RWPE2 (cell line): ENCODE measurements at places on chromosomes 16 and 17.

- H3K27me3 ChIP-seq = no peaks in the 10 kb centered on the region
- no peak for DNase-seq
- H3K4me3 ChIP-seq = no peak overlapping the region
- H3K4me1 ChIP-seq = peaks cover 3% of the 10 kb centered on the region
- no peak overlapping the region for H3K27ac ChIP-seq
Measured at GRCh38 chr16:17370223-17370707, 100.5 kb downstream of the XYLT1 start.

GRCh38 chr17:28950017-28950751 is 1.1 kb downstream of the PHF12 start:
- H3K4me1 ChIP-seq = peaks cover 29% of the 10 kb centered on the region
- peak overlapping the region; percentile 47 for H3K4me3 ChIP-seq
- peaks cover 23% of the 10 kb centered on the region for H3K36me3 ChIP-seq
- DNase-seq = no peak
- H3K27me3 ChIP-seq = no peaks in the 10 kb centered on the region

- no peaks in the 10 kb centered on the region for H3K27me3 ChIP-seq
- no peak overlapping the region for H3K4me3 ChIP-seq
- no peak for DNase-seq
- no peak overlapping the region for H3K27ac ChIP-seq
Measured at GRCh38 chr16:2005646-2006045, 4.0 kb downstream of the ZNF598 start.

DNA sequence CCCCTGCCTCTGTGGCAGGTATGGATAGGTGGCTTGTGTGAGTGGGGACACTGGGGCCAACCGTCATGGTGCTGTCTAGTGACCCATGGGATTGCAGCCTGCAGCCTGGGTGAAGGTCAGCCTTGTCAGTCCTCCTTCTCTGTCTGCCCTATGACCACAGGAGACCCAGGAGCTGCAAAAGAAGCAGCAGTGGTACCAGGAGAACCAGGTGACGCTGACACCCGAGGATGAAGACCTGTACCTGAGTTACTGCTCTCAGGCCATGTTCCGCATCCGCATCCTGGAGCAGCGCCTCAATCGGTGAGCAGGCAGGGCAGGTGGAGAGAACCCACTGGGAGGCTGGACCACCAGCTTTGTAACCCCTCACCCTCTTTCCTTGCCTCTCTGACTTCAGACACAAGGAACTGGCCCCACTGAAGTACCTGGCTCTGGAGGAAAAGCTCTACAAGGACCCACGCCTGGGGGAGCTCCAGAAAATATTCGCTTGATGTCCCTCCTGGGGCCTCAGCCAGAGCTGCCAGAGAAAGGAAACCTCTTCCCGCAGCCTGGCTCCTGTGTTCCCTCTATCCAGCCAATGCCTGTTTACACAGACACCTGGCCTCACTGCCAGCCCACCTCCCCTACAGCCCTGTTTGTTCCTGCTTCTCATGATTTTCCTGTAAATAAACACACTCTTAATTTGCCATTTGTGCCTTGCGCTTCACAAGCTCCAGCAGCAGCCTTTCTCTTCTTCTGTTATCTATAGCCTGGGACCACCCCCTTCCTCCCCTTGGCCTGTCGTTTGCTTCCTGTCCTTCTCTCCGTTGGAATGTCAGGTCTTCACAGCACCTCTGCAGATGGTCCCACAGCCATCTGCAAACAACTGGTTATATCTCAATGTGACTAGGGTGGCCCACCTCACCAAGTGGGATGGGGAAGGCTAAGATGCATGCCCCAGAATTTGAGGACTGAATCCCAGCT is 4.5 kb upstream of the KATNB1 start:
- no peaks in the 10 kb centered on the region for H3K27me3 ChIP-seq
- H3K4me1 ChIP-seq = no peaks in the 10 kb centered on the region
- H3K27ac ChIP-seq = no peak overlapping the region
- no peak overlapping the region for H3K4me3 ChIP-seq
- H3K36me3 ChIP-seq = no peaks in the 10 kb centered on the region

- H3K27me3 ChIP-seq = no peaks in the 10 kb centered on the region
- H3K27ac ChIP-seq = no peak overlapping the region
- DNase-seq = no peak
- peaks cover 4% of the 10 kb centered on the region for H3K4me1 ChIP-seq
Measured at GRCh38 chr16:66002601-66003000, 363.9 kb upstream of the CDH5 start.

DNA sequence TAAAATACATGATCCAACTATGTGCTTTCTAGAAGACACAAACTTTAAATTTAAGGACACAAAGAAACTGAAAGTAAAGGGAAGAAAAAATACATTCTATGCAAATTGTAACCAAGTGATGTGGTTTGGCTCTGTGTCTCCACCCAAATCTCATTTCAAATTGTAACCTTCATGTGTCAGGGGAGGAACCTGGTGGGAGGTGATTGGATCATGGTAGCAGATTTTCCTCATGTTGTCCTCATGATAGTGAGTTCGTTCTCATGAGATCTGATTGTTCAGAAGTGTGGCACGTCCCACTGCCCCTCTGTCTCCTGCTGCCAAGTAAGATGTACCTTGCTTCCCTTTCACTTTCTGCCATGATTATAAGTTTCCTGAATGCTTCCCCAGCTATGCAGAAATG is 15.0 kb downstream of the OR1A1 start:
- no peak overlapping the region for H3K4me3 ChIP-seq
- H3K4me1 ChIP-seq = no peaks in the 10 kb centered on the region
- peaks cover 2% of the 10 kb centered on the region for H3K27me3 ChIP-seq
- no peak overlapping the region for H3K27ac ChIP-seq

DNA sequence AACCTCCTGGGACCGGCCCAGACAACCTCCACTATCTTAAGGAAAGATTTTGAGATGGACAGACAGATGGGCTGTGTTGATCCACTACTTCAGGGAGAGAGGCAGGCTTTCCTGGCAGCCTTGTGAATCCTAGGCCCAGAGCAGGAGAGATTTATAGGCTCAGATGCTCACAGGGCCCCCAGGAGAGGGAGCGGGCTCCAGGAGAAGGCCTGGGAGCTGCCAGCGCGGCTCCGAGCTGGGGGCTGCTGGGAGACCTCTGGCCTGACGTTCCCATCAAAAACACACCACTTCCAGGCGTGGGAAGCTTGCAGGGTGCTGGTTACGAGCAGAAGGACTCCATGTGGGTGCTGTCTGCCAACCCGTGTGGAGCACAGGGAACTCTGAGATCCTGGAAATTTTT is 53.2 kb downstream of the MYH11 start:
- no peaks in the 10 kb centered on the region for H3K36me3 ChIP-seq
- no peak overlapping the region for H3K4me3 ChIP-seq
- no peaks in the 10 kb centered on the region for H3K4me1 ChIP-seq
- DNase-seq = no peak
- no peak overlapping the region for H3K27ac ChIP-seq

- no peak for DNase-seq
- no peaks in the 10 kb centered on the region for H3K36me3 ChIP-seq
- H3K4me3 ChIP-seq = no peak overlapping the region
- no peak overlapping the region for H3K27ac ChIP-seq
- peaks cover 5% of the 10 kb centered on the region for H3K27me3 ChIP-seq
Measured at GRCh38 chr17:72206376-72206775, 85.6 kb downstream of the SOX9 start.

DNA sequence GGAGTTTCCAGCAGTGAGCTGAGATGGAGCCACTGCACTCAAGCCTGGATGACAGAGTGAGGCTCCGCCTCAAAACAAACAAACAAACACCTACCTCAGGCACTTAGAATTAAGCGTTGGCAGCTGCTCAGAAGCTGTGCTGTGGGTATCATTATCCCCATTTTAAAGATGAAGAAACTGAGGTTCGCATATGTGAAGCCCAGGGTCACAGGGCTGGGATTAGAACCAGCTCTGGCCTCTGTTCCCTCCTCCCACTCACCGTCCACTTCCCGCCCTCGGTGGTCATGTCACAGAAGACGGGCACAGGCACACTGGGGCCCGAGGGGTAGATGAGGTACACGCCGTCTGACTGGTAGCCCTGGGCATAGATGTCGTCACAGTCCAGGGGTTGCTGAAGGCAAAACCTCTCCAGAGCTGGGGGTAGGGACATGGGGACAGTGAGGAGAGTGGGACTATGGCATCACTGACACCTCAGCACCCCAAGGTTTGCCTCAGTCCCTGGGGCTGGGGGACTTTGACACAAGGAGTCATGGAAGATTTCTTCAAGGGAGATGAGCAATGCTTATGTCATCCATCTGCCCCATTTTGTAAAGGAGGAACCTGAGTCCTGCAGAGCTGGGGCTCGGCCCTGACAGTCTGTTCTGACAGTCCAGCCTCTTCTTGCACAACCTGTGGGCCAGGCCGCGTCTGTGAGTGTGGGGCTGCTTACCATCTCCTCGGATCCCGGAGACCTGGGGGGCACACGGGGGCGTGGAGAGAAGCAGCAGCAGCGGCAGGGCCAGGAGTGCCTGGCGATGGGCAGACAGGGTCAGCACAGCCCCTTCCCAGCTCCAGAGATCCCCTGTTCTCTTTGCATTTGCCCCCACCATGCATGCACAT is 700 bp downstream of the MFAP4 start:
- no peak overlapping the region for H3K4me3 ChIP-seq
- H3K36me3 ChIP-seq = peaks cover 26% of the 10 kb centered on the region
- no peaks in the 10 kb centered on the region for H3K27me3 ChIP-seq
- DNase-seq = no peak

DNA sequence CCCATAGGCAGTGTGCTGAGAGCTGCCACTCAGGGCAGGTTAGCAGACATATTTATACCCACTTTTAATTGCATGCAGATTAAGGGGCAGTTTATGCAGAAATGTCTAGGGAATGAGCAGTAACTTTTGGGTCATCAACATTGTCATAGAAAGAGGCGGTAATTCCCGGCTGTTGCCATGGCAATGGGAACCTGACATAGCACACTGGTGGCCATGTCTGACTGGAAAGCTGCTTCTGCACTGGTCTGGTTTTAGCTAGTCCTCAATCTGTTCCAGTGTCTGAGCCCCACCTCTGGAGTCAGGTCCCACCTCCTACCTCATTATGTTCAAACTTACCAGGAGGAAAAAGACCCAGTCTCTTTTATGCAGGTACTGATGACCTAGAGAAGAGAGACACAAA is 31.5 kb upstream of the TNRC6C start:
- H3K4me1 ChIP-seq = no peaks in the 10 kb centered on the region
- peaks cover 41% of the 10 kb centered on the region for H3K27me3 ChIP-seq
- no peak overlapping the region for H3K27ac ChIP-seq
- no peaks in the 10 kb centered on the region for H3K36me3 ChIP-seq
- DNase-seq = no peak

DNA sequence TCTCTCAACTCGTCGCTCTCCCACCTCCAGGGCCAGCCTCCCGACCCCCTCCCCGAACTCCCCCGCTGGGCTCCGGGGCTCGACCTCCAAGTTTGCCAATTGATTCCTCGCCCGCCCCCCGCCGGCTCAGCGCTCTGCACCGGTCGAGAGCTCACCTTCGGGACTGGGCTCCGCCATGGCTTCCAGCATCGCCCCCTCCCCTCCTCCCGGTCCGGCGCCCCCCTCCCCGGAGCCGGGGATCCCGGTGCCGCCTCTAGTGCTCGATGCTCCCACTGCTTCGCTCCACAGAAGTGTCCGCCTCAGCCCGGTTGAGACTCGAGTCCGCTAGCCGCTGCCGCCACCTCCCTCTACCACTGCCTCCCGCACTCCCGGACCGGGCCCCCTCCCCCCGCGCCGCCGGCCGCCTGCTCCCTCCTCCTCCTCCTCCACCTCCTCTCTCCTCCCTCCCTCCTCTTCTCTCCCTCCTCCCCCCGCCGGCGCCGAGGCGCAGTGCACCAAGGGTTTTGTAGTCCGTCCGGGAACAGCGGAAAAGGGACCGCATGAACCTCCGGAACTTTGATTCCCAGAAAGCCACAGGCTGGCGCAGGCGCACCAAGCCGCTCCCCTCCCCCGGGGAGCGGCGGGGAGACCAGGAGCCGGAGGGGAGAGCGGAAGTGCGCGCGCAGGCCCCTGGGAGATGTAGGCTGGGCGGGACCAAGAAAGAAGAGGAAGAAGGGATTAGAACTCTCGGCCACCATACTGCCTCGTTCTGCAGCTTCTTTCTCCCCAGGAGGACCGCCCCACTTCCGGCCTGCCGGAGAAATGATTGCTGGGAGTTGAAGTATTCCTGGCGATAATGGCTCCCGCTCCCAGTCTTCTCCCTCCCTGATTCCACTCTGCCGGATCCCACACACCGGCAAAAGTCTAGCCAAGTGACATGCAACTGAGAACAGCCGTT is at the start of gene PHF23:
TSS of gene PHF23 (minus strand) at position 367 of the 937 bp plus-strand sequence. CDS start at position 189, 178 bp downstream.
- peak within 1 kb of the TSS; percentile 60 for H3K4me3 ChIP-seq
- H3K27ac ChIP-seq = peak within 1 kb of the TSS; percentile 92
- DNase-seq = peak; percentile 98
- peaks cover 4% of the 10 kb centered on the region for H3K4me1 ChIP-seq
- H3K27me3 ChIP-seq = no peaks in the 10 kb centered on the region
- peaks cover 39% of the 10 kb centered on the region for H3K36me3 ChIP-seq

DNA sequence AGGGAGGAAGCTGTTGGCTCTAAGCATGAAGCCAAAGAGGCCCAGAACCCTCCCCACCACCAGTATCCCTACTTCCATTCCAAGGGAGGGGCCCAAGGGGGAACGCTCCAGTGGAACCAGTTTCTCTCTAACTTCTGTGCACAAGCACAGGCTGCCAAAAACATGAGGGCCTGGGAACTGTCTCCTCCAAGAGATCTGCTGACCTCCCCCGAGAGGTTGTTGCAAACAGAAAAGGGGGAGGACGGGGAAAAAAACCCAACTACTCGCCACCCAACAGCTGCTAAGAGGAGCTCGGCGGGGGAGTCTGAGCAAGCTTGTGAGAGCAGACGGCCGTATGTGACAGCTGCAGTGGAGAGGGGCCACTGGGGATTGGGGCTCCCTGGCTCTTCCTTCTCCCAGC is 15.7 kb upstream of the SLC35B1 start:
- H3K4me3 ChIP-seq = no peak overlapping the region
- H3K36me3 ChIP-seq = peaks cover 3% of the 10 kb centered on the region; the same call in 1 of the 2 replicates
- DNase-seq = no peak

- no peak for DNase-seq
- no peak overlapping the region for H3K27ac ChIP-seq
- no peaks in the 10 kb centered on the region for H3K27me3 ChIP-seq
- H3K4me3 ChIP-seq = no peak overlapping the region
- no peaks in the 10 kb centered on the region for H3K4me1 ChIP-seq
- H3K36me3 ChIP-seq = no peaks in the 10 kb centered on the region
Measured at GRCh38 chr16:83843657-83844056, 35.9 kb downstream of the HSBP1 start.

DNA sequence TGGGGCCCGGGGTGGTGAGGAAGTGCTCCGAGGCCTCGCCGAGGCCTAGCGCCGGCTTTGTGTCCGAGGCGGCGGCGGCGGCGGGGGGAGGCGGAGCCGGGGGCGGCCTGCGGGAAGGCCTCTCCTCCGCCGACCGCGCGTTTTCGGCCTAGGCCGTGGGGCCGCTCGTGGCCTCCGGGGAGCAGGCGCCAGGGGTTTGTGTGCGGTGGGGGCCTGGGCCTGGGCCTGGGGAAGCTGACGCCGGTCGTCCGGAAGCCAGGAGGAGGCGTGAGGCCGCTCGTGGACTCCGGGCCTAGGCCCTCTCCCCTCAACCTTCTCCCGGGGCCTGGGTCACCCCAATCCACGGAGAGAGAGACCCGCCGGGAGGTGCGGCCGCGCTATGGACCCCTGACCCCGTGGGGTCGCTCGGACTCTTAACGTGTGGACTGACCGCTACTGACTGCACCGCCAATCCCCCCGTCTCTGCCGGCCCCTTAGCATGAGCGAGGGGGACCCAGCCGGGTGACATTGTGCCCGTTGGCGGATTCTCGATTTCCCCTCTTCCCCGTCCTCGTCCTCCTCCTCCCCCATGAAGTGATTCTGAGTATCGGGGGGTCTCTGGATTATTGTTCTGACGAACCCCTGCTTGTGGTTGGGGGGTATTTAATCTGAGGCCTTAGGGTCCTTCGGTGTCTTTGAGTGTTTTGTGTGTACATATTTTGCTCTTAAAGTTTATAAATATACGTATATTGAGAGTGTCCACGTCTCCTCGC is 660 bp downstream of the RBBP6 start:
- peak overlapping the region; percentile 76 for H3K27ac ChIP-seq
- H3K4me1 ChIP-seq = peaks cover 15% of the 10 kb centered on the region
- H3K27me3 ChIP-seq = no peaks in the 10 kb centered on the region
- no peak for DNase-seq
